ENCODE measurements at places on chromosomes 6 and 20.

GRCh38 chr6:33851959-33852358 is 48.2 kb upstream of the MLN start:
- DNase-seq: no peak

- no peak for DNase-seq
These were observed 191.3 kb upstream of the ARG1 start for GRCh38 chr6:131381709-131382093.

GRCh38 chr6:137133122-137133521 is 40.3 kb downstream of the IL22RA2 start:
- DNase-seq: no peak

- DNase-seq: no peak
These were observed 90.5 kb upstream of the ATXN1 start for GRCh38 chr6:16851758-16852157.

DNA sequence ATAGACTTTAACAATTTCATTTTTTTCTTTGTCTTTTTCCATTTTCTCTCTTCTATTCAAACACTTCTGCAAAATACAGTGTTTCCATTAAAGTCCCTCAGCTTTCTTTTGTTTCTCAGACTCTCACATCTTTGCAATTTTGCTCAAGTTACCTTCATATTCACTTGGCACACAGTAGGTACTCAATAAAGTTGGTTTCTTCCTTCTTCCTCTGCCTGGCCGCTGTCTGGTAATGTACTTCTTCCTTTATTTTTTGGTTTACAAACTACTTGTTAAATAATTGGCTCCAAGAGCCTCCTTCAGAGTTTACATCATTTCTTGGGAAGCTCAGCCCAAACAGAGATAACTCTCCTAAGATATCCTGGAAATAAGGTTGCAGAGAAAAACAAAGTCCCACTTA is 81.1 kb downstream of the GJA10 start:
- DNase-seq: no peak
